SW480 (cell line): ENCODE measurements at places on chromosomes 2 and 18.

- peak; percentile 43 for DNase-seq
Observed at GRCh38 chr2:16623031-16623430, 42.6 kb downstream of the CYRIA start.

DNA sequence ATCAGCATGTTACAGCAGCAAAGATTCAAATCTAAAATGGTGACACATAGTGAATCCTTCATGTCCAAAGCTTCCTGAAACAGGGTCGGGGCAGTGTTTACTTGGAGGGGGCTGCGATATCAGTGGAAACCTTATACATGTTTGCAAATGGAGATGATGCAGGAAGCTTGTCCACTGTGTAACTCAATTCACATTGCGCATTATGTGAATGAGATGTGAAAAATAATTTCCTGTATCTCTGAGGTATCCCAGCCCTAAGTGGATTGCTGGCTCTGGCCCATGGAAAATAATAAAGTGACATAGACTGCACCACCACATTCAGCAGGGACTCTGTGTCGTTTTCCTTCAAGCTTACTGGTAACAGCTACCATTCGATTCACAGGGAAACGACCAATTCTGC lies 505.5 kb downstream of the GALR1 start:
- DNase-seq, result no peak

- DNase-seq, result no peak
Observed at GRCh38 chr2:223005496-223005895, 46.5 kb upstream of the KCNE4 start.

- DNase-seq, result no peak
Observed at GRCh38 chr2:204967199-204967960, 422.1 kb downstream of the PARD3B start.

DNA sequence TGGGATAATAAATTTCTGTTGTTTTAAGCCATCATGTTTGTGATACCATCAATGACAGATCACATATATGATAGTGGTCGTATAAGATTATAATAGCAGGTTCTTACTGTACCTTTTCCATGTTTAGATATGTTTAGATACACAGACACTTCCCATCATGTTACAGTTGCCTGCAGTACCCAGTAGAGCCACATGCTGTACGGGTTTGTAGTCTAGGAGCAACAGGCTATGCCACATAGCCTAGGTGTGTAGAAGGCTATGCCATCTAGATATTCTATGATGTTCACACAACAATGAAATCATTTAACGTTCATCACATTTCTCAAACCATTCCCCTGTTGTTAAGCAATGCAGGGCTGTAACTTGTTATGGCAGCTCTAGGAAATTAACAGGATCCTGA lies 132.9 kb upstream of the SH3BP4 start:
- DNase-seq, result no peak

GRCh38 chr18:45277908-45278307 lies 337.4 kb upstream of the SLC14A2 start:
- DNase-seq, result no peak

GRCh38 chr18:1542230-1542774 lies 637.6 kb downstream of the ADCYAP1 start:
- DNase-seq, result no peak

GRCh38 chr2:64405581-64406406 lies 48.2 kb upstream of the LGALSL start:
- DNase-seq, result no peak

GRCh38 chr18:79409313-79409712 lies 13.6 kb downstream of the NFATC1 start:
- DNase-seq, result no peak

DNA sequence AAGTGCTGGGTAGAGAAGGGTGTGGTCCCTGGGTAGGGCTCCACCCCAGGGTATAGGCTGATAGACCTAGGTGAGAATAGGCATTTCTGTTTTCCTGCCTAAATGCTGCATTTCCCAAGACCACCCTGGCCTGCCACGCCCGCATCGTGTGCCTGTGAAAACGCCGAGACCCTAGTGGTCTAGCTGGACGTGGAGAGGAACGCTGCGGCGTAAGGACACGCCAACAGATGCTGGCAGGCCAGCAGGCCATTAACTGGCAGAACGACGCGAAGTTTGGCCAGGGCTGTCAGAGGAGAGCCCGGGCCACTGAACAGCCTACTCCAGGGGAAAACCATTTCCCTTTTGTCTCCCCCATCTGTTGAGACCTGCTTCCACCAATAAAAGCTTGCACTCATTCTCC lies 373.2 kb upstream of the FIGN start:
- no peak for DNase-seq

DNA sequence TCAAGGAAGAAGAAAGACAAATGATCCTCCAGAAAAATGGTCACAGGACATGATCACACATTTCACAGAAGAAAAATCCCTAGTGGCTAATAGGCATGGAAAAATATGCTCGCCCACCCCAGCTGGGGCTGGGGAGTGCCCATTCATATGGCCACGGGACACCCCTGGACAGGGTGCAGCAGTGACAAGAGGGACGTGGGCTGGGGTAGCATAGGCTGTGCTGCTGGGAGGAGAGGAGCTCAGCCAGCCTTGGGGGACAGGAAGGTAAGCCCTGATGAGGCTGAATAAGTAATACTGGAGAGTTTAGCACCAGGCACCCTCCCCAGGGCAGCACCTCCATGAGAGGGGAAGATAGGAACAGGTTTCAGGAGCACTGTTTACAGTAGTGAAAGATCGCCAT lies 254.9 kb upstream of the HS6ST1 start:
- DNase-seq, result no peak

DNA sequence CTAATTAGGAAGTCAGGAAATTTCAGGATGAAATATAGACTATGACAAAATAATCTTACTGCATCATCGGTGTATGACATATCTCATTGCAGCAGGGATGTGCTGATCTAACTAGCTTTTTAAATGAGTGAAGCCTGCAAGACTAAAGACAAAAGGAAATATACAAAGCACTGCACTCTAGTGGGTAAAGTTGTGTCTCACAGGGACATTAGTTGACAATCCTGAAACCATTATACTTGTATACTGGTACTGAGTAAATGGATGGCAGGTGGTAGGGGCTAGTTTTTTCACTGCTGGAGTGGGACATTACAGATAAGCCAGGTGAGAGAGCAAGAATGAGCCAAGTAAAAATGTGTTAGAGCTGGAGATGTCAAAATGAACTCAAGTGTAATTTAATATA lies 317.5 kb upstream of the RAB6C start:
- peak; percentile 19 for DNase-seq

GRCh38 chr2:227363756-227364155 lies 15.3 kb downstream of the TM4SF20 start:
- DNase-seq, result no peak

GRCh38 chr18:79918615-79919011 lies 32.8 kb downstream of the SLC66A2 start:
- DNase-seq, result no peak

GRCh38 chr2:59301466-59302402 lies 1060.6 kb upstream of the FANCL start:
- DNase-seq, result peak; percentile 85

- no peak for DNase-seq
Observed at GRCh38 chr2:240530181-240530580, 27.6 kb downstream of the ANKMY1 start.

- no peak for DNase-seq
Observed at GRCh38 chr2:5123582-5124196, 568.5 kb upstream of the SOX11 start.

DNA sequence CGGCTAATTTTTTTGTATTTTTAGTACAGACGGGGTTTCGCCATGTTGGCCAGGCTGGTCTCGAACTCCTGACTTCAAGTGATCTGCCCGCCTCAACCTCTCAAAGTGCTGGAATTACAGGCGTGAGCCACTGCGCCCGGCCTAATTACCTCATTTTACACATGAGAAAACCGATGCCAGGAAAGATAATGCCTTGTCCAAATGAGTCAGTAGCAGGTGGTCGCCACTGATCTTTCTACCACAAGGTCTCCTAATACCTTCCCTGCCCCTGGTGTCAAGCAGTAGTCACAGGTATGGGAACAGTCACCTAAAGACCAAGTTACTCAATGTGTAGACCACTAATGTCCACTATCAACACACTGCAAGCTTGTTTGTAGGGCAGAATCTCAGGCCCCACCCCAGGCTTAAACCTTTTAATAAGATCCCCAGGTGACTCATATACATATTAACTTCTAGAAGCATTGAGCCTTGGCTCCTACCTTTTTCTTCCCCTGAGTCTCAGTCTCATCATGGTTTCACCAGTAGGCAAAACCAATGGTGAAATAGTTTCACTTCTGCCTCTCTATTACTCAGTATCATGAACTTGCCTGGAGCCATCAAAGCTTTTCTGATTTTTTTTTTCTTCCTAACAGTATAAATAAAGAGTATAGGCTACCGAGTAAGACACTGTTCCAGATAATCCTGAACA lies 6.9 kb upstream of the EPB41L5 start:
- DNase-seq, result no peak

GRCh38 chr2:47662552-47662951 lies 120.4 kb upstream of the MSH6 start:
- DNase-seq, result no peak

DNA sequence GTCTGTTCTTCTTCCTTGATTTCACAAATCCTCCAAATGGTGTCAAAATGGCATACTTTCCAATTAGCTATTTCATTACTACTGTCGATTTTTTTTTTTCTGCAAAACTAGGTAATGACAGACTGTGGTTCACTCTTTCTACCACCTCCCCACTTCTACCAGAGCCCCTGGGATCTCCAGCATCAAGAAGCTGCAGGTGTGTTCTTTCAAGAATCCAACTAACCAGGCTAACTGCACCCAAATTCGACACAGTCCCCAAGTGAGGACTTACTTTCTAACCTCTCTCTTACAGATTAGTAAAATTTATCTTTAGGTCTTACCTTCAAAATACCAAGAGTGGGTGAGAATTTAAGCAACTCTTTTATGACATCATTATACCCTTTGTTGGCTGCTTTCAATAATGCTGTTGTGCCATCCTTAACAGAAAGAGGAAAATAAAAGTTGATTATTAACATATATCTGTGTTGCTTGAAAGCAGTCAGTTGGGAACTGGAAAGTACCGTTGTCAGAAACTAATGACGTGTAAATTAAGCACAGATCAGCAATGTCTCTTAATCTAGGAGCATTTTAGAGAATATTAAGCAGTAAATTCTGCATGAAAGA lies 31.2 kb upstream of the NPC1 start:
- no peak for DNase-seq
